ENCODE measurements at places on chromosomes 2 and 18.

- DNase-seq = no peak
Measured at GRCh38 chr2:79511320-79511951, 1.4 kb upstream of the CTNNA2 start.

GRCh38 chr2:14944562-14945346 is 312.2 kb downstream of the LRATD1 start:
- DNase-seq = no peak

GRCh38 chr2:120820953-120821279 is 85.2 kb downstream of the GLI2 start:
- no peak for DNase-seq

GRCh38 chr2:1774929-1775328 is 30.6 kb upstream of the PXDN start:
- no peak for DNase-seq

- no peak for DNase-seq
Measured at GRCh38 chr18:72819050-72819449, 48.7 kb downstream of the NETO1 start.

Data from activated naive CD4-positive, alpha-beta T cell (primary cell).